ENCODE measurements at places on chromosomes 4 and X. TPM values are rescaled to one million over a fixed set of nuclear protein-coding genes. Genes with fewer than 3 reads are reported as not detected.
A peak's percentile ranks its signal among the peaks of the same experiment; 100 is the strongest.

GABRA4 gene
- total RNA-seq = not detected

NONO gene
- total RNA-seq = 521 TPM

DNA sequence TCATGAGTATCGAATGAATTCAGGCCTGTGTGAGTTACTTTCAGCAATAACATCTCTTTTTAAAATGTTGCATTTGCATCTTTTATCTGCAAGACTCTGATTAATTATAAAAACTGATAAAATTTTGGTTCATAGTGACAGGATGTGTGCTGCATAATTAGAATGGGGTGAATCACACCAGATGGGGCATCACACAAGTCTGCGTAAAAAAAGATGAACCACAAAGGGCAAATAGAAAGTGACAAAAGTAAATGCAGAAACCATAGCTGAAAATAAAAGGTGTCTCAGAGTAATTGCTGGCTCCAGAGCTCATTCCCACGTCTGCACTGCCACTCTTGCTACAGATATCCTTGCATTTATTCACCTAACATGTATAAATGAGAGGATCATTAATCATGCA is 131.1 kb downstream of the HS3ST1 start:
- DNase-seq = no peak
- no peak overlapping the region for H3K27ac ChIP-seq
- H3K27me3 ChIP-seq = no peaks in the 10 kb centered on the region
- no peaks in the 10 kb centered on the region for H3K36me3 ChIP-seq

DNA sequence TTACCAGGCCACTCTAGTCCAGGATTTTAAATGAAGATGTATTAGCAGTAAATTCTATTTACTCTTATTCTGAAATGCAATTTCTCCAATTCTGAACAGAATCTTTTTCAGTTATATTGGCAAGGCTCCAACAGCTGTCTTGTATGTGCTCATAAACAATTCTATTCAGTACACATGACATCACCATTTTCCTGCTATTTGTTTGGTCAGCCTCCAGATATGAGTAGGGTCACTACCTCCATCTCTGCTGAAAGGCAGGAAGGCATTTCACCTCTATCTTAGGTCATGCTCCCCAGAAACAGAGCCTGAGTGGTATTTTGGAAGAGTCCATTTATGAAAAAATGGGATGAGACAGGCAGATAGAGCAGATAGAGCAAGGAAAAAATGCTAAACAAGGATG is 151.1 kb upstream of the ADGRL3 start:
- no peak overlapping the region for H3K4me3 ChIP-seq
- no peaks in the 10 kb centered on the region for H3K36me3 ChIP-seq
- no peak overlapping the region for H3K27ac ChIP-seq
- H3K27me3 ChIP-seq = no peaks in the 10 kb centered on the region
- DNase-seq = no peak
- H3K4me1 ChIP-seq = no peaks in the 10 kb centered on the region

- no peaks in the 10 kb centered on the region for H3K4me1 ChIP-seq
- H3K4me3 ChIP-seq = no peak overlapping the region
- H3K27me3 ChIP-seq = no peaks in the 10 kb centered on the region
- DNase-seq = no peak
- H3K27ac ChIP-seq = no peak overlapping the region
These were observed 694.5 kb upstream of the SLIT2 start for GRCh38 chr4:19557161-19557560.

DNA sequence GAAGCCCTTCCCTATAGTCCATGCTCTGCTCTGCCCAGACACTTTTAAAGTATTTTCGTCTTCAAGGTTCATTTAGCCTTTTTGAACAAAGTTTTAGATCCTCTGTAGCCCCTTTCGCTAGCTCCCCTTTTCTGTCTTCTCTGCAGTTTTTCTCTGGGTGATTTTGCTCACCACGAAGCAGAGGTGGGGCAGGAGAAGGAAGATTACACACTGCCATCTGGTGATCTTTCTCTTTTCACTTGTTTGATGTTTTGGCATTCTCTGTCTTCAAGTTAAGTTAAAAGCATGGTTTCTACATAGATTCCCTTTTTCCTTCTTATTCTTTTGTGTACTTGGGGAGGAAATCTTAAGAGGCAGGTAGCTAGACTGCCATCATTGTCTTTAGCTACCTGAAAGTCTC is 43.9 kb downstream of the CC2D2A start:
- DNase-seq = no peak
- no peak overlapping the region for H3K4me3 ChIP-seq
- peaks cover 5% of the 10 kb centered on the region for H3K36me3 ChIP-seq
- peaks cover 3% of the 10 kb centered on the region for H3K4me1 ChIP-seq
- no peak overlapping the region for H3K27ac ChIP-seq
- H3K27me3 ChIP-seq = no peaks in the 10 kb centered on the region

DHX15 gene
- total RNA-seq = 231 TPM

DNA sequence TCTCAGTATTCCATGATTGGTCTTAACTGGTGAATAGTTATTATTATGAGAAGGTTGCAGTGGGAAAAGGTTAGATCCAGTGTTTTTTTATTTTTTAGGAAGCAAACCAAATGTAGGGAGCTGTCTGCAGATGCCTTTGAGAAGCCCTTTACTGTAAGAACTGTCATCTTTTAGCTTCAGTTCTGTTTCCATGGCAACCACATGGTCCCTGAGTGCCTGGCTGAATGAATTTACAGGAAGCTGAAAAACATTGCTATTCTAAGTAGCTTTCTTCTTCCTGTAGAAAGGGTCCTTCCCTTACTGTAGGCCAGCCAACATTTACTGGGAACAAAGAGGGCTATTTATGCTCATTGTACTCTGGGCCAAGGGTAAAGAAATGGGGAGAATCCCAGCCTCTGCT is 103.3 kb downstream of the DCLK2 start:
- no peak overlapping the region for H3K4me3 ChIP-seq
- DNase-seq = no peak
- peaks cover 20% of the 10 kb centered on the region for H3K27me3 ChIP-seq
- H3K4me1 ChIP-seq = no peaks in the 10 kb centered on the region
- H3K27ac ChIP-seq = no peak overlapping the region

- no peak overlapping the region for H3K4me3 ChIP-seq
- peaks cover 37% of the 10 kb centered on the region for H3K36me3 ChIP-seq
- no peaks in the 10 kb centered on the region for H3K27me3 ChIP-seq
- no peak for DNase-seq
These were observed 8.5 kb upstream of the PTTG2 start for GRCh38 chr4:37951461-37952352.

ZC4H2 gene
- total RNA-seq = 12.6 TPM

- H3K27me3 ChIP-seq = peaks cover 5% of the 10 kb centered on the region
- no peaks in the 10 kb centered on the region for H3K36me3 ChIP-seq
- H3K4me1 ChIP-seq = no peaks in the 10 kb centered on the region
- no peak overlapping the region for H3K4me3 ChIP-seq
- DNase-seq = no peak
These were observed 9.0 kb upstream of the TMEM144 start for GRCh38 chr4:158201322-158201721.

ABCG2 gene
- 0.66 TPM for total RNA-seq

TLL1 gene
- not detected for total RNA-seq

DNA sequence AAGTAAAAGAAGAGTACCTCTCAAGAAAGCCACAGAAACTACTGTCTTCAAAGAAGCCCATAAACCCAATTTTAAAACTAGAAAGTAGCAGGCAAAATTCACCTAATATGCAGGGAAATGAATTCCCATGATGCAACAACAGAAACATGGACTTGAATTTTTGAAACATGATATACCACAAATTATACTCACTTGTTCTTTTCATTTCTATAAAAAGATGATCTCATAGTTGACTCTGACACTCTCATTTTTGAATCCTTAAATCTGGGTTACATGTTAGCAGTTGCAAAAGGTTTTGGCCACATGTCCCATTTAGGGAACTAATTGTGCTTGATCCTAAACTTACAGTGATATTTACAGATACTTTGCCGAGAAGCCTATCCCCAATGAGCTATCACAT is 1130.8 kb downstream of the FAT4 start:
- no peaks in the 10 kb centered on the region for H3K4me1 ChIP-seq
- no peak overlapping the region for H3K27ac ChIP-seq
- H3K27me3 ChIP-seq = no peaks in the 10 kb centered on the region
- DNase-seq = no peak
- H3K4me3 ChIP-seq = no peak overlapping the region
- H3K36me3 ChIP-seq = no peaks in the 10 kb centered on the region

- no peak overlapping the region for H3K4me3 ChIP-seq
- peaks cover 20% of the 10 kb centered on the region for H3K4me1 ChIP-seq
- H3K36me3 ChIP-seq = peaks cover 8% of the 10 kb centered on the region
- H3K27ac ChIP-seq = no peak overlapping the region
- DNase-seq = no peak
These were observed 19.1 kb downstream of the SLAIN2 start for GRCh38 chr4:48360285-48361011.

SPACA5 gene
- not detected for total RNA-seq

GRCh38 chr4:122764071-122764820 is 31.7 kb downstream of the BBS12 start:
- DNase-seq = no peak
- peak overlapping the region; percentile 43 for H3K4me3 ChIP-seq
- H3K36me3 ChIP-seq = no peaks in the 10 kb centered on the region
- H3K4me1 ChIP-seq = peaks cover 35% of the 10 kb centered on the region
- H3K27me3 ChIP-seq = peaks cover 4% of the 10 kb centered on the region

DNA sequence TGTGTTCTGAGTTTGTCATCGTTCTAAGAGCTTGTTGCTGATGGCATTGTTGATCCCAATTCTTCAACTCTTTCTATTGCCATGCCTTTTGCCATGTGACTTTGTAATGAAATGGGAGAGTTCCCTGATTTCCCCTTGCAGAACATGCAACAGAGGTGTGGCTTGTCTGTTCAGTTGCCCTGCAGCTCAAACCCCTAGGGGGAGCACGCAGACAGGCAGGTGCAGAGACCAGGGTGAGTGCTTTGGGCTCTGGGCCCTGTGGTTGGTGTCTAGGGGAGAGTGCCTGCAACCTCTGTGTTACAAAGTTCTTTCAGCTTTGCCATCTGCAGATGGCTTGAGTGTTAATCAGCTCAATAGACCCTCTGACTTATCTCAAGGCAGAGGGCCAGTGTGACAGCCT is 332.7 kb downstream of the MID1IP1 start:
- DNase-seq = peak; percentile 4
- no peak overlapping the region for H3K4me3 ChIP-seq
- H3K27me3 ChIP-seq = no peaks in the 10 kb centered on the region
- no peak overlapping the region for H3K27ac ChIP-seq
- H3K36me3 ChIP-seq = no peaks in the 10 kb centered on the region
- no peaks in the 10 kb centered on the region for H3K4me1 ChIP-seq

TIMM8A gene
- total RNA-seq = 36.0 TPM

DNA sequence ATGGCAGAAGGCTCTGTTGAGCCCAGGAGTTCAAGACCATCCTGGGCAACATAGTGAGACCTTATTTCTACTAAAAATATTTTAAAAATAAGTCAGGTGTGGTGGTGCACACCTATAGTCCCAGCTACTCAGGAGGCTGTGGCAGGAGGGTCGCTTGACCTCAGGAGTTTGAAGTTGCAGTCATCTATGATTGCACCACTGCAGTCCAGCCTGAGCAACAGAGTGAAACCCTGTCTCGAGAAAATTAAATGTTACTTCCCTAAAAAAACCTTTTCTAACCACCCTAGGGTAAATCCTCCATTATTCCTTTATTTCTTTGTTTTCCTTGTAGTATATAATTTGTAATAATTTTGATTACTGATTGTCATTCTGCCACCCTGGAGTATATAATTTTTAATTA is 7.9 kb downstream of the FAM200B start:
- peaks cover 10% of the 10 kb centered on the region for H3K4me1 ChIP-seq
- no peak overlapping the region for H3K4me3 ChIP-seq
- H3K27me3 ChIP-seq = no peaks in the 10 kb centered on the region
- peaks cover 17% of the 10 kb centered on the region for H3K36me3 ChIP-seq

DNA sequence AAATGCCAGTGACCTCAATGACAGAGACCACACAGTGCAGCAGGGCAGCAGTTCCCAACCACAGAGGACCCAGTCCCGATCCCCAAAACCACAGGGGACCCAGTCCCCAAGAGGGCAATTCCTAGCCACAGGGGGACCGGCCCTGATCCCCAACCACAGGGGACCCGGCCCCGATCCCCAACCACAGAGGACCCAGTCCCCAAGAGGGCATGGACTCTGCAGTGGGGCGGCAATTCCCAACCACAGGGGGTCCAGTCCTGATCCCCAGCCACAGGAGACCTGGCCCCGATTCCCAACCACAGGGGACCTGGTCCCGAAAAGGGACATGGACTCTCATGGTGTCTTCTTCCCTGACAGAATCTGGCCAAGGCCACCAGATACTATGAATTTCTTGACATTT is 136.3 kb downstream of the AFAP1 start:
- peaks cover 13% of the 10 kb centered on the region for H3K36me3 ChIP-seq
- H3K27ac ChIP-seq = no peak overlapping the region
- no peaks in the 10 kb centered on the region for H3K27me3 ChIP-seq
- no peak overlapping the region for H3K4me3 ChIP-seq
- H3K4me1 ChIP-seq = peaks cover 11% of the 10 kb centered on the region

DNAAF6 gene
- total RNA-seq = not detected

RAB33A gene
- 26.1 TPM for total RNA-seq

DNA sequence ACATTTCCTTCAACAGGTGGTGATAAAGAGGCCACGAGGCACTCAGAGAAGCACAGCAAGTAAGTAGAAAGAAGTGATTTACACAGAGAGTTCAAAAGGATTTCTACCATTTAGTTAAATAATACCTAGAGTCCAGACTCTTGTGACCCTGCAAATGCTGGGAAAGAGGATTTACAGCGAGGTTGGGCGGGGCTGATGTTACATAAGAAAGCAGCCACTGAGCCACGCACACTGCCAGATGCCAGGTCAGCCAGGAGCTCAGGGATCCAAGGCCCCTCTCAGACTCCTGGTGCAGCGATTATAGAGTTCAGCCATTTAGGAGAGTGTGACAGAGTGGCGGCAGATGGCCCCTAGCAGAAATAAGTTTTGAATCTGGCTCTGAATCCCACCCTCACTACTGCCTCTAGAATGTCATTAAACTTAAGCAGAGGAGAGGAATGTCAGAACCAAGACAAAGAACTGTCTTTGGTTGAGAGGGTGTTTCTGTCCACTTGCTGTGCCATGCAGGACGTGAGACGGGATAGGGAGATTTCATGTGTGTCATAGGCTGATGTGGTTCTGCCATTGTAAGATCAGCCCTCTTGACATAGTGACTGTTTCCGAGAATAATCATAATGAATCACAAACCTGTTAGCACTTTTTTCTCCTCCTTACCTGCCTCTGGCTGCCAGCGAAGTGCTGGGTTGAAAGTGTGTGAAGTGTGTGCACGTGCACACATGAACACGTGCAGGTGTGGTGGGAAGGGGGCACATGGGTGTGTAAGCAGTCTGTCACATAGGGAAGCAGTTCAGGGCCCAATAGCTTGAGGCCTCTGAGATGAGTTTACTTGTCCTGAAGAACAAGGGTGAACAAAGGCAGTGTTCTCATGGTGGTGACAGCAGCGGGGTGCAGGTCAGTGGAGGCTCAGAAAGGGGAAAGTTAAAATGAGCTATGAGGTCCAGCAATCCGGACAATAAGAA is 50.1 kb downstream of the MFAP3L start:
- DNase-seq = no peak
- no peaks in the 10 kb centered on the region for H3K4me1 ChIP-seq
- no peak overlapping the region for H3K4me3 ChIP-seq
- H3K27me3 ChIP-seq = peaks cover 15% of the 10 kb centered on the region
- no peak overlapping the region for H3K27ac ChIP-seq

- no peak for DNase-seq
- H3K4me1 ChIP-seq = no peaks in the 10 kb centered on the region
- no peak overlapping the region for H3K4me3 ChIP-seq
- H3K27ac ChIP-seq = no peak overlapping the region
- H3K36me3 ChIP-seq = no peaks in the 10 kb centered on the region
- H3K27me3 ChIP-seq = peaks cover 3% of the 10 kb centered on the region
These were observed 24.9 kb downstream of the PALLD start for GRCh38 chr4:168521721-168522120.
